SIG-M5 (cell line): ENCODE measurements at places on chromosomes 1 and 21.

- DNase-seq: no peak
Observed at GRCh38 chr1:105005594-105006195, 1256.0 kb downstream of the AMY1C start.

- no peak for DNase-seq
Observed at GRCh38 chr1:215263636-215264035, 181.1 kb downstream of the KCNK2 start.

DNA sequence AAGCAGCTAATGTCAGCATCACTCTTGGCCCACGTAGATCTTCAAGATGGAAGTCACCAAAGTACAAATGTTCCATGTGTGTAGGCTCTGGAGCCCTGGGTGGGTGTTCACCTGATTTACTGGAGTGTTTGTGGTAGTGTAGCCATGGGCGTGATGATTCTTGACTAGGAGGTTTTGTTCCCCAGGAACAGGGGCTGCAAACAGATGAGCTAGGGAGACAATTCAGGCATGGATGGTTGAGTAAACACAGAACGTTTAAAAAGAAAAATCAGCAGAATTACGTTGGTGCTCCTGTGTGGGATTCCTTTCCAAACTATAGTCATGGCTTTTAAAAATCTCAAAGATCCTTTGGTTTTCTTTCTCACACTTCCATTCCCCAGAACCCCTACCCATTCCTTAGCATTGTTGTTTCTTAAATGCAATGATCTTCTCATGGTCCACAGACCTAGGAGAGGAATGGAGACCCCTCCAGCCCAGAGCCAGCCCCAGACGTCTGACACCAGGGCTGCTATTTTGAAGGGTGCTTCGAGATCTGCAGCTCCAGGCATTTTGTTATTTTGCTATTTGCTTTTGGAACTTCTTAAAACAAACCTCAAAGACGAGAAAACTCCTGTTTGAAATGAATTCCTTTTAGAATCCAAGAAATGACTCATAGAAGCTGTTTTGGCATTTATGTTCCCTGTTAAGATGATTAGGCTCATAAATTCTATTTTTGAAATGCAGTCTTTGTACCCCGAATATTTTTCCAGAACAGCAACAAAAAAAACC is 115.1 kb downstream of the ETS2 start:
- DNase-seq: no peak

DNA sequence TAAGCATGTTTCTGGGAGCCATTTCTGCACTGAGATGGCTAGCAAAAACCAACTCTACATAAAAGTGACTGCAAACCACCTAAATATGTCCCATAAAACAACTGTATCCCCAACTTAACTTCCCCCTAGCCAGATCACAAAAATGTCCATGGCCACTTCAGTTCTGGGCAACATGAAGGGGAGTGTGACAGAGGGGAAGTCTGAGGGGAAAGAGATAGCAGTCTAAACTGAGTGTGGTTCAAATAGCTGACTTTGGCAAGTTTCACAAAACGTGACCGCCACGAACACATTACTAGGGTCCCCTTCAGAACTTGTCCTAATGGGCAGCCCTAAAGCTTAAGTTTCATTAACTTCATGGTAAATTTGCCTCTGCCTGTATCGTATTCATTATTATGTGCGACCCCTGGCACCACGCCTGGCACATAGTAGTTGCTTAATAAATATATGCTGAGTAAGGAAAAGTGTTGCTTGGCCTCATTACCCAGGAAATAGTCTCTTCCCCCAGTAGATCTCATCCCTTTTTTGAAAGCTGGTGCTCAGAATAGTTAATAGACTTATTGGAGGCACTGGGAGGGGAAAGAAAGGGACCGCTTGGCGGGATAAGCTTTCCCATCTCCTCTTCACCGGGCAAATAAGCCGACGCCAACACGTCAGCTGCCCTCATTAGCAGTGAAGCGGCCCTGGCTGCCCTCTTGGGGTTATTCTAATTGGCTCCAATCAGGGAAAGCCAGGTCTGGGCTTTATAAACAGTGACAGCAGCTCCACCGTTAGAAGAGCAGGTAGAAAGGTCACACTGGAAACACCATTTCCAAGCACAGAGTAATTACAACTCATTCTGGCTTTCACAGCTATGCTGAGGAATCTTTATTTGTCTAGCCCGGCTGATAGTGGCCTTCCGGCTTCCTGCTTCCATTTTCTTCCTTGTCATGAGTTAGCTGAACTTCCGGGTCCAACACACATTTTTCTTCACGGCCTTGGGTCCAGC is 122.1 kb downstream of the LRIG2 start:
- no peak for DNase-seq

DNA sequence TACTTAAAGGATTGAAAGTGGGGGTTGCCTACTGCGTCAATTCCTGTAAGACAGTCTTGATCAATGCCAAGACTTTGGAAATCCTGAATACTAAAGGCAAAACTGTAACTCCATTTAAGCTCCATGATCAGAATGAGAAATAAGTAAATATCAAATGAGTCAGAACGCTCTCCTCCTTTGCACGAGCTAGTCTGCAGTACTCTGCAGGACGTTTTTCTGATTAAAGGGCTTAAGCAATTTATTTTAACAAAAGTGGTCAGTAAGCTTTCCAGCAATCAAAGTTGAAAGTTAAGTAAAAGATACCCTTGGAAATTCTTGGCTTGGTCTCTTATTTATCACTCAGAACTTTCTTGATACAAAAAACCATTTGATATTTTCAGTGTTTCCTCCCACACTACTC is 35.7 kb upstream of the ARHGAP29 start:
- DNase-seq: no peak

DNA sequence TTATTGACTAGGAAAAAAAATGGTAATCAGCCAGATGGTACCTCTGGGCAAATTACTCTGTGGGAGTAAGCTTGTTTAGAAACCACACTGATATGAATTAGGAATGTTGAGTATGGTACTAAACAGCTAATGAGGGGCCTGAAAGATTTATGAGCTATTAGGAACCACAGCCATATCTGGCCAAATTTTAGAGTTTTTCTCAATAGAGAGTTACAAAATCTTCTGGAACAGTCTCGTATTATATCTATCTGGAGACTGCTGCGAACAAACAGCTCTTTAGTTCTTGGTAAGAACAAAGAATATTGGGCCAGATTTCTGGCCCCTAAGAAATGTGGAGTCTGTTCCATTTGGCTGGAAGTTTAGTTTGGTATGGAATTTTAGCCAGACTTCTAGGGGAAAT is 4.9 kb upstream of the PODN start:
- no peak for DNase-seq

GRCh38 chr1:221695301-221695700 is 46.6 kb downstream of the DUSP10 start:
- DNase-seq: no peak

GRCh38 chr1:223198628-223198965 is 55.5 kb upstream of the TLR5 start:
- DNase-seq: no peak

DNA sequence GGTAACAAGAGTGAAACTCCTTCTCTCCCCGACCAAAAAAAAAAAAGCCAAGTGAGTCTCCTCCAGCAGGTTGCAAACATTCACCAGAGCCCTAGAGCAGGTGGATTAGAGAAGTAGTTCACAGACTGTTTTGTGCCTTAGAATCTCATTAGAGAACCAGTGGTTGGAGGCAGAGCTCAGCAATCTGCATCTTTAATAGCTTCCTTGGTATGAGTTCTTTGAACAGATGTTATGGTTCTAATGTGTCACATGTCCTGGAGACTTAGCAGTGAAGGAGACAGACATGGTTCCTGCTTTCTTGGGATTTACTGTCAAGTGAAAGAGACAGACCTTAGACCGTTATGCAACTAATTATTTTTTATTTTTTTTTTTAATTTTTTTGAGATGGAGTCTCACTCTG is 26.8 kb downstream of the SESN2 start:
- DNase-seq: no peak

- peak; percentile 75 for DNase-seq
Observed at GRCh38 chr1:23810818-23811540, 10.4 kb upstream of the GALE start.

GRCh38 chr1:50936321-50936720 is 23.7 kb downstream of the FAF1 start:
- DNase-seq: no peak

DNA sequence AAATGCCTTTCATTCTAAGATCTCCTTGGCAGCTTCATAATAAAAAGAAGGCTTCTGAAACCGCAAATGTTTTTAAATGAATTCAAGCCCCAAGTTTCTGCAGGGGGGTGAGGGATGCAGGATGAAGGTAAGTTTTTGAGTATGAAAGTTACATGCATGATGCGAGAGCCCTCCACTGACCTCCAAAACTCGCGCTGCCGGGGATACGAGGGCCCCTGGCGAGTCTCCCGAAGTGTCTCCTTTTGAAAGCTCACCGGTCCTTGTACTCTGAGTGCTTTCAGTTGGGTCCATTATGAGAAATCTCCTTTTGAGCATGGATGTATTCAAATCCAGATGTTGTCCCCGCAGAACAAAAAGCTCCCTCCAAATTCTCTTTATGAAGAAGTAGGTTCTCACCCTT is 18.9 kb upstream of the ZC3H12A start:
- no peak for DNase-seq

DNA sequence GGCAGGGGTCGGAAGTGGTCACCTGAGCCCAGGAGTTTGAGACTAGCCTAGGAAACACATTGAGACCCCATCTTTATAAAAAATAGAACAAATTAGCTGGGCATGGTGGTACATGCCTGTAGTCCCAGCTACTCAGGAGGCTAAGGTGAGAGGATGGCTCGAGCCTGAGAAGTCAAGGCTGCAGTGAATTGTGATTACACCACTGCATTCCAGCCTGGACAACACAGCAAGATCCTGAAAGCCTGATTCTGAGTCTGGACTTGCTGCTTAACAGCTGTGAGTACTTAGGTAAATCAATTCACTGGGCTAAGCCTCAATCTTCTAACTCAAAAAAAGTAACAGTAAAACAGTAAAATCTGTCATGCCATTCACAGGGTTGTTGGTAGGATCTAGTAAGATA is 4.9 kb downstream of the TRAPPC3 start:
- DNase-seq: no peak

DNA sequence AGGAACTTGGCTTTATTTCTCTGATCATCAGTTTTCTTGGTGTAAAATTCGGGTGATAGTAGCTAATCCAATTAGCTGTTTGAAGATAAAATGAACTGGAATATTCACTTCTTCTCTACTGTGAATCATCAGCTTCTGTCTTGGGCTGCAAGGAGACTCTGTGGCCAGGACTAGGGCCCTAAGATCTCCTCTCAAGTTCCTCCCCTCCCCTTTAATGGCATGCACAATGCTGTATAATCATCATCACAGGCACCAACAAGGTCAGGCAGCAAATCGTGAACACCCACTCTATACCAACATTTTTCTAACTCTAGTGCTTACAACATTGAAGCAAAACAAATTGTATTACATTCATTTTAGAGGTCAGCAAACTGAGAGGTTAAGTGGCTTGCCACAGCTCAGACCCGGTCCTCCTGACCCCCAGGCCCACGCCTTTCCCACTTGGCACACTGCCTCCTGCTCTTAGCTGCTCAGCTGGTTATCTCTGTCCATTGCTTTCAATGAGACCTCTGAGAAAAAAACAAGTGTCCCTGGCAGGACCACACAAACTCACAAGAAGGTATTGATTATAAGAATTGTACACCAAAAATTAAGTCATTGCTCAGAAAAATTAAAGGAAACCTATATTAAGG is 31.8 kb downstream of the LRRC52 start:
- no peak for DNase-seq

GRCh38 chr1:217712925-217713597 is 81.9 kb downstream of the SPATA17 start:
- no peak for DNase-seq

DNA sequence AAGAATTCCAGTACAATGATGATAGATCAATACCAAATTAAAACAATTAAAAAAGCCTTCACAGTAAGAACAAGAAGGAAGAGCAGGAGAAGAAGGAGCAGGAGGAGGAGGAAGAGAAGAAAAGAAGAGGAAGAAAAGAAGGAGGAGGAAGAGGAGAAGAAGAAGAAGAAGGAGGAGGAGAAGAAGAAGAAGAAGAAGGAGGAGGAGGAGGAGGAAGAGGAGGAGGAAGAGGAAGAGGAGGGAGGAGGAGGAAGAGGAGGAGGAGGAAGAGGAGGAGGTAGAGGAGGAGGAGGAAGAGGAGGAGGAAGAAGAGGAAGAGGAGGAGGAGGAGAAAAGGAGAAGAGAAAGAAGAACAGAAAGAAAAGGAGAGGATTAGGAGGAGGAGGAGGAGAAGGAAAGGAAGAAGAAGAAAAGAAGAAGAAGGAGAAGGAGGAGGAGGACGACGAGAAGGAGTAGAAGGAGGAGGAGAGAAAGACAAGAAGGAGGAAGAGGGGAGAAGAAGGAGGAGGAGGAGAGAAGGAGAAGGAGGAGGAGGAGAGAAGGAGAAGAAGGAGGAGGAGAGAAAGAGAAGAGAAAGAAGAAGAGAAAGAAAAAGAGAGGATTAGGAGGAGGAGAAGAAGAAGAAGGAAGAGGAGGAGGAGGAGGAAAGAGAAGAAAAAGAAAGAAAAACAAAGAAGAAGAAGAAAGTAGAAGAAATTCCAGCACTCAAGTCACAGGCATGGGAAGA is 68.5 kb upstream of the GRIK3 start:
- DNase-seq: no peak

GRCh38 chr21:44087426-44088400 is 19.5 kb upstream of the PWP2 start:
- DNase-seq: no peak

GRCh38 chr21:39124681-39125251 is 58.5 kb downstream of the PSMG1 start:
- DNase-seq: no peak

DNA sequence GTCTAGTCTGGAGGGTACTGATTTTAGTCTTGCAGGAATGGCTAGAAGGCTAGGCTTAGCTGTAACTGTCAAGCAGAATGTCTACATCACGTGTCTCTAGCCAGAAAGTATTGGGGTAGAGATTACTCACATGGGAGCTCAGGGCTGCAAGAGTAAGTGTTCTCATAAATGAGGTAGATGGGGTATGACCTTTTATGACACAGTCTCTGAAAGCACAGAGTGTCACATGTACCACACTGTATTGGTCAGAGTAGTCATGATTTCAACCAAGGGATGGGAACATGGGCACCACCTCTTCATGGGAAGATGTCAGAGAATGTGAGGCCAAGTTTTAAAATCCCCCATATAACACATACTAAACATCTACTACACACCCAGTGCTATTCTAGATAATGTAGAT is 2.9 kb downstream of the FYB2 start:
- no peak for DNase-seq

GRCh38 chr1:166888373-166889111 is 12.5 kb upstream of the TADA1 start:
- DNase-seq: no peak

GRCh38 chr1:41777695-41778094 is 141.0 kb downstream of the HIVEP3 start:
- DNase-seq: no peak
